Memory B cell (primary cell): ENCODE measurements at places on chromosomes 11 and 22.

DNA sequence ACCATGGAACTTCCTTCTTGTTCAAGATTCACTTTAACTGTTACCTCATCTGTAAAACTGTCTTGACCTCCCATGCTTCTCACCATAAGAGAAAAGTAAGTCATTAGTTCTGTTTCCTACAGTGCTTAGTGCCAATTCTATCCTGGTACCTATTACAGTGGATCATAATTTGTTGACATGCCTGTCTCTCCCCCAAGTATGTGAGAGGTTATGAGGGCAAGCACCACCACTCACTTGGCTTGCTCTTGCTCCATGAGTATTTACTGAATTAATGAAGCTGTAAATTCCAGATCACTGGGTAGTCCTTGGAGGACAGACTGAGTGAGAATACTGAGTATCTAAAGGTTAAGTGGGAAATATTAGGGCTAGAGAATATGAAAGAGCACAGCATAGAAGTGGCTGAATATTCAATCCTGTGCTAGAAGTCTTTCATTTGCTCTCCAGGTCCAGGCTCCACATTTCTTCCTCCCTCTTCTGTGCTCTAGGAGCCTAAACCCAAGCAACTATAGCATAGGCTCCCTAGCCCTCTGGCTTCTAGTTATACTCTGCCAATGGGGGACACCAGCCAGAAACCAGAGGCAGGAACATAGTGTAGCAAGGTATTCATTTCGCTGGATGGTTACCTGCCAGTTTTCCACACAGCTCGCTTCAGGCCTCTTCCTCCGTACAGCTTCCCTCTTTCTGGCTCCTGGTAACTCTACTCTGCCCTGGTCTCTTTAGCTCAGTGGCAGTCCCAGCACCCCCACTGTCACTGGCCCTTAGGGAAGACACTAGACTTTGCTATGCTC, 118.2 kb upstream of the SLC5A12 start:
- DNase-seq: no peak

GRCh38 chr11:35173616-35174566, 34.9 kb downstream of the CD44 start:
- DNase-seq: peak; percentile 8

DNA sequence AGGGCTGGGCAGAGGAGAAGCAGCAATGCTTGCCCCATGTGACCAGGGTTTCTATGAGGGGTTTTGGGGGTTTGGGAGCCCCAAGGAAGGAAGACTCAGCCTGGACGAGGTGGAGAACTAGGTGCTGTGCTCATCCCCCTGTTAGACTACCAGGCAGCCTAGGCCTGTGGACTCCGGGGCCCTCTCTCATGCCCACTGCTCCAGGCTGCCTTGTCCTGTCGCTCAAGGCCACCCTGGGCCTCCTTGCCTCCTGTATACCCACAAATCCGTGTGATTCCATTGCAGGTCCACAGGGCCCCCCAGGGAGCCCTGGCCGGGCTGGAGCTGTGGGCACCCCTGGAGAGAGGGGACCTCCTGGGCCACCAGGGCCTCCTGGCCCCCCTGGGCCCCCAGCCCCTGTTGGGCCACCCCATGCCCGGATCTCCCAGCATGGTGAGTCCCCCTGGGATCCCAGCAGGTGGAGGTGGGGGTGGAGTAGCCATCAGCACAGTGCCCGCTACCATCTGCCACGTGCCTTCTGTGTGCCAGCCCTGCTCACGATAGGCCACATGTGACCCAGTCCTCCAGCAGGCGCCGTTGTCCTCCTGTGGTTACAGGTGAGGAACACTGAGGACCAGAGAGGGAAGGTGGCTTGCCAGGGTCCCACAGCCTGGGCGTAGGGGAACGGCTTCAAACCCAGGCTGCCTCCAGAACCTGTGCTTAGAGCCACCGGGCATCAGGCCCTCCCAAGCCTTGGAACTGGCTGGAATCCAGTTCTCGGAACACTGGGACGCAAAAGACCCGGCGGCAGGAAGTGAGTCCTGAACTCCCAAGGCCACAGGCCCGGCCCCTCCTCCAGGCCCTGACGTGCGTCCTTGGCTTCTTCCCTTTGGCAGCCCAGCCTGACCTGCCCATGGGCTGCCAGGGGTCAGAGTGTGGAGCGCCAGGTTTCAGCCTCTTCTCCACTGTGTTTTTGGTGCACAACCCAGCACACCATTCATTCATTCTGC, 26.6 kb downstream of the EMID1 start:
- no peak for DNase-seq

DNA sequence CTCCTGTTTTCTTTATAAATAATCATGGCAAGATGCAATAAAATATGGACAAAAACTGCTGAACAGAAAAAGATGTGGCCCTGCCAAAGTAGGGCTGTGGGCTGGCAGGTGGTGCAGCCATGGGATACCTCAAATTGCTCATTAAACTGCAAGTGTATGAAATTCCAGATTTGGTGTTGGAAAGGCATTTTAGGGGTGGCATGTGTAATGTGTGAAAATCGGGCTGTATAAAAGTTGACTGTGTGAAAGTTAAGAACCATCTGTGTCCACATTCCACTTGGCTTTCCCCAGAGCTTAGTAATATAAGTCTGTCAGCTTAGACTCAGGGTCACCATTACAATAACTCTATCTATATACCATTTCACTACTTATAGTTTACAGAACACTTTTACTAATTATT, 34.8 kb upstream of the FZD4 start:
- DNase-seq: no peak

DNA sequence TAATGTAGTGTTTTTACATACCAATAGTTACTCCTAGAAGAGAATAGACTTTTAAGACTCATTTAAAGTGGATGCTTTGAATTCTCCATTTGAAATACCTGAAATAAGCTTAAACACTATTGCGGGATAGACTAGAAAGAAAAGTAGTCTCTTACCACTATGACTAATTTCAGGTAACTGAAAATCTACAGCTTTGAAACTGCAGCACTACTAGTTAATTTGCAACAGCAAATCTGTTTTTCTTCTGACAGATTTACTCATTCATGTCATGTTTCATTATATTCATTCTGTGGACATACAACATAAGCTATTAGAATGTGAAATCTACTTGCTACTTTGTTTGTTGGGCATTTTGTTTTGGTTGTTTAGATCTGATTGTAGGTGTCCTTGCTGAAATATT, 153.6 kb downstream of the MAML2 start:
- no peak for DNase-seq

DNA sequence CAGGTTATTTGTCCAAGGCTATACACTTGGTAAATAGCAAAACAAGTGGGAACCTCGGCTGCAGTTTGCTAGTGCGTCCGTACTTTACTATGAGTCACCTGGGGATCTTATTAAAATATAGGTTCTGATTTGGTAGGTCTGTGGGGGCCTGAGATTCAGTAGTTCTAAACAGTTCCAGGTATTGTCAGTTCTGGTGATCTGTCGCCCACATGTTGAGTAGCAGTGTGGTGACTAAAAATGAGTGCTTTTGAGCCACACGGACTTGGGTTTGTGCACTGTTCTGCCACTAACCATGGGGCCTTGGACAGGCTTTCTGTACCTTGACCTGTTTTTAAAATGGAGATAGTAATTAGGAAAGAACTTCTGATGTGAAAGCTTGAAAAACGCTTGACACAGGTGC, 15.7 kb downstream of the FBXO7 start:
- no peak for DNase-seq

DNA sequence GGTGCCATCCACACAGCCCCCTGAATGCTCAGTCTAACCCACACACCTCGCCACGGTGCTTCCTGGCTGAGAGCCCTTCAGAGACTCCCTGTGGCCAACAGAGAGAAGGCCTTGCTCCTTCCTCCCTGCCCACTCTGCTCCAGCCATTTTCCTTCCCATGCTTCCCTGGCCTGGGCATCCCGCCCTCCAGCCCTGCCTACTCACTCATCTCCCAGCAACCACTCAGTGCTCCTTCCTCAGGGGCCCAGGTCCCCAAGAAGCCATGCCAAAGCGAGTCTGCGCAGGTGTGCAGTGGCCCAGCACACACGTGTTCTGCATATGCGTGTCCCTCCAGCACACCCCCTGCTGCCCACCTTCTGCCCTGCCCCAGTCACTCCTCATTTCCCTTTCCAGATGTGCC, 56.4 kb downstream of the NECTIN1 start:
- DNase-seq: no peak
